ENCODE measurements at places on chromosomes 16 and 17.
A peak's percentile ranks its signal among the peaks of the same experiment; 100 is the strongest.

GRCh38 chr16:49456763-49457162 lies 83.2 kb downstream of the C16orf78 start:
- DNase-seq = no peak

- DNase-seq = peak; percentile 48
These were observed 24.4 kb downstream of the SREBF1 start for GRCh38 chr17:17812211-17813054.

DNA sequence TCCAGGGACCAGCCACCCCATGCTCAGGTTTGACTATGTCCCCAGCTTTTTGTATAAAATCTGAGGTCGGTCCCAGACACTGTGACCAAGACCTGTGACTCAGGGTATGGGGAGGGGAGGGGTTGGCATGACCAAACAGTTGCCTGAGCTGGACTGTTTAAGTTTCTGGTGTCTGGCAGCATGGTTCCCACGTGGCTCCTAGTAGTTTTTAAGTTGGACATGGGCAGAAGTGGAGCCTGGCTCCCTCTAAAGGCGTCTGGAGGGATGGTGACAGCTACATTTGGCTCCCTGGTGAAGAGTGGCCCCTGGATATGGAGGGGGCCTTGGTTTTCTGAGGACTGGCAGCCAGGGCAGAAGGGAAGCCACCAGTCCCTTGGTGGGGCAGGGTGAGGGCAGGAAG lies 7.9 kb downstream of the SMCR8 start:
- no peak for DNase-seq

DNA sequence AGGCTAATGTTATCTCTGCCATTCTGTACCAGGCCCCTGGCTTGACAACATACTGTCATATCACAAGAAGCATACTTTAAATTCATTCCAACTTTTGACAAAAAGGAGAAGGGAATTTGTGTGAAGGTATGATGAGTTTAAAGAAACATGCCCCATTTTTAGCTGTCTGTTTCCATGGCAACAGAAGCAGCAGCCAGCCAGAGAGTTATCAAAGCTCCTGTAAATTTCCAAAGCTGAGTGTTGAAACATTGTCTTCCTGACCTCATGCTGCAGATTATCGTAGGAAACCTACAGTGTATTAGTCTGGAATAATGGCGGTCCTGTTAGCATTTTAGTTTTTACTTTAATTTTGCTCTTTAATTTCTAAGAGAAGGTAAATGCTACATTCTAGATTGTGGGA lies 124.9 kb downstream of the MRTFB start:
- no peak for DNase-seq

DNA sequence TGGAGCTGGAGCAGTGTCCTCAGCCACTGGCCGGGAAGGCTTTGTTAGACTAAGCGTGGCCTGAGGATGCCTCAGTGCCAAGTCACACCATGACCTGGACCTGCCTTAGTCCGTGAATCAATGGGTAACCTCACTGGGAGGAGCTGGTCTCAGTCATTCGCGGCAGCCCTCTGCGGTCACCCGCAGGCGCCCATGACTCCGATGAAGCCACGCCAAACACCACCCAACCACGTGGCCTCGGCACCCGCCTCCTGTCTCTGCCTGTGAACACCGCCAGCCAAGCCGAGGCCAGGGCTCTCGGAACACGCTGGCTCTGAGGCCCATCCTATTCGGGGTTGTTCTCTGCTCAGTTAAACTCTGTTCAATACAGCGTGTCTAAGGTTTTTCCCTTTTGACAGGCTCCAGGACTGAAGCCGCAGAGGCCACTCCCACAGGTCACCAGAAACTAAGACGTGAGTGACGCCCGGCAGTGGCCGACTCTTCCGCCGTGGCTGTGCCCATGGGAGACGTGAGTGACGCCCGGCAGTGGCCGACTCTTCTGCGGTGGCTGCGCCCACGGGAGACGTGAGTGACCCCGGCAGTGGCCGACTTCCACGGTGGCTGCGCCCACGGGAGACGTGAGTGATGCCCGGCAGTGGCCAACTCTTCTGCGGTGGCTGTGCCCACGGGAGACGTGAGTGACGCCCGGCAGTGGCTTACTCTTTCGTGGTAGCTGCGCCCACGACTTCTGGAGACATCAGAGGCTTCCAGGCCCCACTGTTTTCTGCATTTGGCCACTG lies 16.8 kb upstream of the PABPN1L start:
- no peak for DNase-seq

GRCh38 chr16:4641306-4641687 lies 16.7 kb downstream of the MGRN1 start:
- DNase-seq = no peak

- no peak for DNase-seq
These were observed 43.1 kb downstream of the GLG1 start for GRCh38 chr16:74563828-74564263.

- DNase-seq = no peak
These were observed 398.5 kb downstream of the SLC39A11 start for GRCh38 chr17:72693956-72694355.

DNA sequence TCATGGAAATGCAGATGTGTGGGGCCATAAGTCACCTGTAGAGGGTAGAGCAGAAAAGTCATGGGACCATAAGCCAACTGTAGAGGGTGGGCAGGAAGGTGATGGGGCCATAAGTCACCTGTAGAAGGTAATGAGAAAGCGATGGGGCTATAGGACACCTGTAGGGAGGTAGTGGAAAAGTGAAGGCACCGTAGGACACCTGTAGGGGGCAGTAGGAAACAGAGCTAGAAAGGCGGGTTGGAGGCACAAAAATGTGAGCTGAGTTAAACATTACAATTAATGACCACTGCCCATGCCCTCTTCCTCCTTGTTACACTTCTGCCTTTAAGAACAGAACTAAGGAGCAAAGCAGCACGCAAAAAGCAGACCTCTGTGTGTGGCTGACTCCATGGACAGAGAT lies 150.1 kb downstream of the SHISA6 start:
- no peak for DNase-seq

- DNase-seq = no peak
These were observed 50.6 kb downstream of the MARCHF10 start for GRCh38 chr17:62757500-62757951.

- DNase-seq = no peak
These were observed 259.0 kb upstream of the MYOCD start for GRCh38 chr17:12406623-12407215.

DNA sequence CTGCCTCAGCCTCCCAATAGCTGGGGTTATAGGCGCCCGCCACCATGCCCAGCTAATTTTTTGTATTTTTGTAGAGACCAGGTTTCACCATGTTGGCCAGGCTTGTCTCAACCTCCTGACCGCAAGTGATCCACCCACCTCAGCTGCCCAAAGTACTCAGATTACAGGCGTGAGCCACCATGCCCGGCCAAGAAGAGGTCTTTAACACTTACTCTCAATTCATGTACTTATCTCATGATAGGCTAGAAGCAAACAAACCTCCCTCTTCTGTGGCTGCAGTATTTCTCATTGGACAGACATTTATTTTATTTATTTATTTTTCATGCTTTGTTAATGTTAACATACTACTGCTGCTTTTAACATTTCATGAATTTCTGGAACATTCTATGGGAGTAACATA lies 7.0 kb upstream of the NT5C start:
- no peak for DNase-seq

GRCh38 chr17:49515196-49515770 lies 20.2 kb downstream of the NGFR start:
- DNase-seq = no peak

- no peak for DNase-seq
These were observed 186.5 kb downstream of the PRKCA start for GRCh38 chr17:66488864-66489263.

DNA sequence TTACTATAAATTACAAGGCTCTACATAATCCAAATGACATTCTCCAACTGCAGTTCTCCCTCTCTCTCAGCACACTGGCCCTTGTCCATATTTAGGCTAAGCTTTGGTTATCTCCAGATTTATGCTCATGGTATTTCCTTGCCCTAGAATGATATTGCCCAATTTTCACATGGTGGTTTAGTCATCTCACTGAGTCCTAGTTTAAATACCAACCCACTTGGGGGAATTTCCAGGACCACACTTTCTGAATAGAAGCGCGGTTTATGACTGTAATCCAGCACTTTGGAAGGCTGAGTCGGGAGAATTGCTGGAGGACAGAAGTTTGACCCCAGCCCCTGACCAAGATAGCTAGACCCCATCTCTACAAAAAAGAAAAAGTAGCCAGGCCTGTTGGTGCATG lies 280.1 kb upstream of the MON1B start:
- DNase-seq = no peak

- no peak for DNase-seq
These were observed 10.4 kb downstream of the COG1 start for GRCh38 chr17:73203135-73203787.

DNA sequence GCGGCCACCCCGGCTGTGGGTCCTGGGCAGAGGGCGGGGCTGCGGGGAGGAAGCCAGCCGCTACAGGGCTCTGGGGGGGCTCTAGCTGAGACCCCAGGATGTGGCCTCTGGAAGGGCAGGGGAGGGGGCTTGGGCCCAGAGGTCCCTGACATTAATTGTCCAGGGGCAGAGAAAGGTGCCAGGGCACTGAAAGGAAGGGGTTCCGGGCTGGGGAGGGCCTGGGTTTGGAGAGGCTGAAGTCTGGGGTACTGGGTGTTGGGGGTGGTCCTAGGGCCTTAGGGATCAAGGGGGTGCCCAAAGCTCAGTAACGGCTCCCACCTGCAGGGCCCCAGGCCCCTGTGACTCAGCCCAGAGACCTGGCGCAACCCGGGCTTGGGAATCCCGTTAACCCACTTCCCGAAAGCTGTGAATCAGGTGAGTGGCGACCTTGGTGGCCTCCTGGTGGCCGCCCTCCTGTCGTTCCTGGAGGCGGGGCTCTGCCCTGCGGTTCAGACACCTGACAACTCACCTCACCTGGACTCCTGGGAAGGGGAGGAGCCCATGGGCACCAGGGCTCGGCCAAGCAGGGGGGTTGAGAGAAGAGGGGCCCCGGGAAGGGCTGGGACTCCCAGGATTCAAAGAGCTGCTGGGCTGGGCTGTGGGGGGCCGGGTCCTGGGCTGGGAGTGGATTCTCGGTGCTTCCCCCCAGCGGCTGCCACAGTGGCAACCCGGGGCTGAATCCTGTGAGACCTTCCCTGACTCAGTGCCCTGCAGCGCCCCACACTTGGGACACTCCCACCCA lies 465 bp upstream of the PRSS22 start:
- no peak for DNase-seq

- DNase-seq = no peak
These were observed 29.3 kb downstream of the CEP295NL start for GRCh38 chr17:78873519-78874340.

- no peak for DNase-seq
These were observed 4.6 kb downstream of the PTGES3L start for GRCh38 chr17:42975265-42975664.

GRCh38 chr16:8919934-8920462 lies 37.8 kb downstream of the LITAFD start:
- DNase-seq = no peak

GRCh38 chr17:47203984-47204721 lies 5.0 kb upstream of the MYL4 start:
- peak; percentile 29 for DNase-seq

GRCh38 chr17:16378636-16379282 lies 2.1 kb upstream of the UBB start:
- DNase-seq = no peak

GRCh38 chr17:17119533-17119932 lies 77.3 kb downstream of the MPRIP start:
- peak; percentile 30 for DNase-seq

DNA sequence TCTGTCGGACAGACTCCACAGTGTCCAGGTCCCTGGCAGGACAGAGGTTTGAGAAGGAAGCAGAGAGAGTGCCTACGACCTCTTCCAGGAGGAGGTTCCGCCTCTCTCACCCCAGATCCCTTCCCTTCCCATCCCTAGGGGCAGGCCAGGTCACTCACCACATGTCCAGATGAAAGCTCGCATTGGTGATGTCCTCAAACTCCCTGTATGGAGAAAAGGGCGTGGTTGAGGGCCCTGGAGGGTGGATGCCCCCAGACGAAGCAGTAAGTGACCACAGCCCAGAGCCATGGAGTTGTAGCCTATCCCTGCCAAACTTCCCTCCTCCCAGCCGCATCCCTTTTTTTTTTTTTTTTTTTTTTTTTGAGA lies 3.4 kb downstream of the UNC13D start:
- no peak for DNase-seq

GRCh38 chr17:78883533-78884131 lies 19.4 kb downstream of the CEP295NL start:
- DNase-seq = no peak

- no peak for DNase-seq
These were observed 1.1 kb downstream of the CDH15 start for GRCh38 chr16:89172528-89173173.

GRCh38 chr17:74515941-74516340 lies 15.3 kb downstream of the CD300LB start:
- no peak for DNase-seq

- DNase-seq = no peak
These were observed 8.0 kb upstream of the GINS2 start for GRCh38 chr16:85696781-85697180.

GRCh38 chr16:10737068-10737625 lies 6.5 kb upstream of the NUBP1 start:
- DNase-seq = peak; percentile 17

DNA sequence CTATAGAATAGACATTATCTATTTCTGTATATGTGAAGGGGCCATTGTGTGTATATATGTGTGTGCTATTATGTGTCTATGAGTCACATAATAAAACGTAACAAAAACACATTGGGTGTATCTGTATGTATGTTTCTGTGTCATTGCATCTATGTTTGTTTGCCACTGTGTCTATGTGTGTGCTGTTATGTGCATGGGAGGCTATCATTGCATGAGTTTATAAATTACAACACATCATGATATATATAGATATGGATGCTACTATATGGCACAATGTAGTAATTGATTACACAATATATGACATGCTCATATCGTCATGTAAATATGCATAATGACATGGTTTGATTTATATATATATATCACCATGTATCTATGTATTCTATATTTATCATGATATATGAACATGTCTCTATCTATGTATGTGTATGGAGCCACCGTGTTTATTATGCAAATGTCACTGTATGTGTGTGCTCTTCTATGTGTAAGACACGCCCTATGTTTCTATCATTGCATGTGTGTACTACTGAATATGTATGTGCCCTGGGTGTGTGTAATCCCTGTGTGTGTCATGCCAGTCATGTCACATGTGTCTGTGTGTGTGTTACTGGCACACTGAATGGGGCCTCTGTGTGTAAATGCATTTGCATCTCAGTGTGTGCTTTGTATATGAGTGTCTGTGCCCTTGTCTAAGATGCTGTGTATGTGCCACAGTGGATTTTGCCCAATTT lies 1.4 kb upstream of the TSPOAP1 start:
- DNase-seq = no peak

- no peak for DNase-seq
These were observed 54.4 kb downstream of the SOX9 start for GRCh38 chr17:72175263-72175662.

- no peak for DNase-seq
These were observed 922 bp downstream of the FBXL19 start for GRCh38 chr16:30924076-30924912.

GRCh38 chr16:84081446-84081989 lies 35.2 kb downstream of the MBTPS1 start:
- DNase-seq = no peak

- DNase-seq = no peak
These were observed 7.1 kb downstream of the IGSF6 start for GRCh38 chr16:21645261-21645721.

GRCh38 chr17:68704871-68705713 lies 103.9 kb upstream of the FAM20A start:
- no peak for DNase-seq

Measured in stimulated activated CD4-positive, alpha-beta T cell treated with anti-CD3 and anti-CD28 coated beads, TNF-alpha, amount 100 ng/mL, for 4 hours (primary cell).